ENCODE measurements at places on chromosomes 16 and 17.
A peak's percentile ranks its signal among the peaks of the same experiment; 100 is the strongest.

DNA sequence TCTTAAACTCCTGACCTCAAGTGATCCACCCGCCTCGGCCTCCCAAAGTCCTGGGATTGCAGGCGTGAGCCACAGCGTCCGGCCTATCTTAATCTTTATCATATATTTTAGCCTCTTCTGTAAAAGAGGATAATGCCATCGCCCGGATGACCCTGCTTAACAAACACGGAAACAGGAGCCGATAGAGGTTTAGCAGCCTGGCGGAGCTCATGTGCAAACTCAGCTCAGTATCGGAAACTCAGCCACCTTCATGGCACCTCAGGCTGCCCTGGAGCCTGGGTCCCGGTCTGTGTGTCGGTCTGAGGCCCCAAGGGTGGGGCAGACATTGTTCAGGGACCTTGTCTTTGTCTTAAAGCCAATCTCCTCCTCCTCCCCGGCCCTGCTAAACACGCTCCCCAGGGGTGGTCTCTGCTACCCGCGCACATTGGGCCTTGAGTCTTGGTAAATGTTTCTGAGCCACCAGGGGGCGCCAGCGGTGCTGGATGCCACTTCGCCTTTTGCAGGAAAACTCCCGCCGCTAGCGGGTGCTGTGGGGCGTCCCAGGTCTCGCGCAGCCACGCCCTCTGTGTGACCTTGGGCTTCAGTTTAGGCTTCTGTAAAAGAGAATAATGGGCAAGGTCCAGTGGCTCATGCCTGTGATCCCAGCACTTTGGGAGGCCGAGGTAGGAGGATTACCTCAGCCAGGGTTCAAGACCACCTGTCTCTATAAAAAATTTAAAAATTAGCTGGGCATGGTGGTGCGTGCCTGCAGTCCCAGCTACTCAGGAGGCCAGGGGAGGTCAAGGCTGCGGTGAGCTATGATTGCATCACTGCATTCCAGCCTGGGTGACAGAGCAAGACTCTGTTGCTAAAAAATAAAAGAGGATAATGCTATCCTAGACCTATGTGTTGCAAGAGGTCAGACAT, 2.7 kb downstream of the CETP start:
- DNase-seq, result peak; percentile 31

- DNase-seq, result peak; percentile 40
Observed at GRCh38 chr17:21213638-21214014, 335 bp downstream of the TMEM11 start.

DNA sequence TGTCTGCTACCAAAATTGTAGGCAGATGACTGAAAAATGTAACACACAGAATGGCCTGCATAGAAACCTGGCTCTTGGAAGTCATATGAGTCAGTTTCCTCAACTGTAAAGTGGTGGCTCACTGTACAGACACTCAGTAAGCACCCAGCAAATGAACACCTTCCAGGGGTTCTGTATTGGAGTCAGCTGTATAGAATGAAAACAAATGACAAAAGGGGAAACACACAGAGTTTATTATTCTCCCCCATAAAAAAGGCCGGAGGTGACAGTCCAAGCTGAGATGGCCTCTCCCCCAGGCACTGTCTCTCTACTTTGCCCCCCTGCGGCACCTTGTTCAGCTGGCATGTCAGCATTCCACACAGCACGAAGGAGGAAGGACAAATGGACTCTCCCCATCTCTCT, 6.2 kb upstream of the MEOX1 start:
- DNase-seq, result peak; percentile 37

GRCh38 chr16:54048586-54049495, 237.7 kb downstream of the IRX3 start:
- no peak for DNase-seq

DNA sequence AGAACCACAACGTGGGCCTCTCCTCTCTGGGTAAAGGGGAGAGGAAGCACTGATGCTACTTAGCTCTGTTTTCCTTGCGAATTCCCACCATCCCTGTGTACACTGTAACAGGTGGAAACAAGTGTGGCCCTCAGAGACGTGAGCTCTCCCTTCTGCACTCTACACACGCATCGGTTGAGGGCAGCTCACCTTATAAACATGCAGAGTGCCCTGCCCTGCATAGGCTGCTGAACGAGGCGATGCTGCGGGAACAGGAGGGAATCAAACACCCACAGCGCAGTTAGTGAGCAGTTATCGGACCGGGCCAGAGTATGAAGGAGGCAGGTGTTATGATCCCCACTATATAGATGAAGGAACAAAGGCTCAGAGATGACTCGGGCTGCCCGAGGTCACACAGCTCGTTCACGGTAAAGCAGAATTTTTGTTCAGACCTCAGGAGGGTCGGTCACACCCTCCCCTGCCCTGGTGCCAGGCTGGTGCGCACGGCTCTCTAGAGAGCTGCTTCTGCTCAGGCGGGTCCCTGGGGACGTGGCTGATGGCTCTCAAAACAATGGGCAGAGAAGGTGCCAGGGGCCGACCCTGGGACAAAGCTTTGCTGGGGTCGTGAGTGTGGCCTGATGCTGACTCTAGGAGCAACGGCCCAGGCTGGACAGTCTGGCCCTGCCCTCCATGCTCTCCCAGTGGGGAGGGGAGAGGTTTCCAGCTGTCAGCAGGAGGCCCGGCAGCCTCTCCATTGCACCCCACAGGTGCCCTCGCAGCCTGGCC, 68.5 kb downstream of the RPH3AL start:
- no peak for DNase-seq
